ENCODE measurements at places on chromosomes 6 and 20.

DNA sequence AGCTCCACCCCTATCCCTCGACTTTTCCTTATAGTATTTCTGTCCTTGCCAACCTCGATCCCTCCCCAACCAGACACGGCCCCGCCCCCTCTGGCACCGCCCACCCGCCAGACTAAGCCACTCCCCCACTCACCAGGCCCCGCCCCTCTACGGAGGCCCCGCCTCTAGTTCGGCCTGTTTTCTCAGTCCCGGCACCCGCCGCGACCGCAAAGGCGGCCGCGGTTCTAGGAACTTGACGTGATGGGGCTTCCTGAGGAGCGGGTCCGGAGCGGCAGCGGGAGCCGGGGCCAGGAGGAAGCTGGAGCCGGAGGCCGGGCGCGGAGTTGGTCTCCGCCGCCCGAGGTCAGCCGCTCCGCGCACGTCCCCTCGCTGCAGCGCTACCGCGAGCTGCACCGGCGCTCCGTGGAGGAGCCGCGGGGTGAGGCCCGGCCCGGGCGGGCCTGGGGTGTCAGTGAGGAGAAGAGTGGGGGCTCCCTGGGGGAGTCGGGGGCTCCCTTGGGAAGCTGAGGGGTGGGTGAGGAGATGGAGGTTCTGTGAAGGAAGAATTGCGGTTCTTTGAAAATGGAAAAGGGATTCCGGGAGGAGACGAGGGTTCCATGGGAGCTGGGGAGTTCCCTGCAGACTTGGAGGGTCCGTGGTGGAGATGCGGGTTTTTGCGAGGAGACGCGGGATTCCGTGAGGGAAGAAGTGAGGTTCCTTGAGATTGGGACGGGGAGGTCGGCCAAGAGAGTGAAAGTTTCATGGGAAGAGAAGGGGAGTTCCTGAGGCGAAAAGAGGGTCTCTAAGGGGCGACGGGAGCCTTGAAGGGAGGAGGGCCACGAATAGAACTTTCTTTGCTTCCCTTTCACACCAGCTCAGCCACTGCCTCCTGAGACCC, at the start of gene ACSS2:
Gene ACSS2 (plus strand): TSS at position 207 of the 877 bp plus-strand sequence. CDS start 34 bp downstream, at position 241.
- peak; percentile 95 for DNase-seq

DNA sequence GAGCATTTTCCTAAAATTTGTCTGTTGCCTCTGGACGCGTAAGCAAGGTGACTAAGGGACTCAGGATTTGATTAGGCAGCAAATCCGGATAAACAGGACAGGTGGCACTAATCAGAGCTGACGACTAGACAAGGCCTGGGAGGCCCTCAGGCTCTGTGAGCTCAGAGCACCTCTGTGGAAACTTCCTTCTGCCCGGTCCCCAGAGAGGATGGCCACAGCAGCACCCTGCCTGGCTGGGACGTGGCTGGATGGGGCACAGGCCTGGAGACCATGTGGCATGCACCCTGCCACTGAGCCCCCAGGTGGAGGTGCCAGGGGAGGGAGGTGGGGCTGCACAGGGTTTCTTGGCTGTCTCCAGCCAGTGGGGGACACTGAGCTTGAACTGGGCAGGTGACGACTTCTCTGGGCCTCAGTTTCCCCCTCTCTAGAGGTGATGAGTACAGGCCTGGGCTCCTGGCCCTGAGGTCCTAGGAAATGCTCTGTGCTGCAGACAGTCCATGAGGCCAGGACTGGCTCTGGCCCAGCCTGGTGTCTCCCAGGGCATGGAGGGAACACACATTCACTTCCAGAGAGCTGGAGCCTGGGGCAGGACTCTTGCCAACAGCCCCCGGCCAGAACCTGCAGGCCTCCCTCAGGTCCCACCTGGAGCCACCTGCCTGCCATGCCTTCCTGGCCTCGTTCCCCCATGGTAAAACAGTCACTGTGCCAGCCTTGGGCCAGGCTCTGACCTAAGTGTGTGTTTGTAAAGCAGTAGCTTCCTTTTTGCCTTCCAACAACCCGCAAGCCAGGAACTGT, 39.6 kb upstream of the STX16 start:
- no peak for DNase-seq

- DNase-seq: no peak
Measured at GRCh38 chr20:58162986-58163385, 65.5 kb downstream of the ANKRD60 start.

DNA sequence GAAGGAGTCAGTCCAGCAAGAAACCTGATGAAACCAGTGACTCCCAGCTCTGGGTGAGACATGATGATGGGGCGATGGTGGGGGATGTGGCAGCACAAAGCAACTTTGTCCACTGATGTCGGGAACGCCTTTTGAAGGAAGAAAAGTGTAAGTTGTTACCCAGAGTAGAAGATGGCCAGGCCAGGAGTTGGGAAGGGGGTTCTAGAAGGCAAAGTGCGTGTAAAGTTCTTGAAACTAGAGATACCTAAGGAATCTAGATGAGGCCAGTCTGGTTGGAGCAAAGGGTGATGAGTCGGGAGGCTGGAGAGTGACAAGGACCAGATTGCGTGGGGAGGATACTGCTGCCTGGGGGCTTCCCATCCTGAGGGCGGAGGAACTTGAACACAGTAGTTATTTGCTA, 117.0 kb downstream of the PHACTR3 start:
- DNase-seq: no peak

DNA sequence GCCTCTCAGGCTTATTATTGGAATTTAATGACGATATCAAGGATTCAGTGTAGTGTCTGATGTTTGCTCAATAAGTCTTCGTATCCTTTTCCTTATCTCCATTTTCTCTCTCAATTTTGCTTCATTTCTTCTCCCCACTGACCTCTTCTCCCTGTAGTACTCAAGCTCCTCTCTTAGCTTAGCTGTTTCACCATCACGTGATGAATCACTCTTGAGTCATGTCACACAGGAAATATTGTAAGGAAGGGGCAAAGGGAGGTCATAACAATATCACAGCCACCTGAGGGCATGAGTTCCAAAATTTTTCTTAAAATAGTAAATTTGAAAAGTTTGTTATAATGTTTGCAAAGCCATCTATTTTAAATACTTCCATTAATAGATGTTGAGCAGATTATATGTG, 392.2 kb upstream of the MARCKS start:
- DNase-seq: no peak

DNA sequence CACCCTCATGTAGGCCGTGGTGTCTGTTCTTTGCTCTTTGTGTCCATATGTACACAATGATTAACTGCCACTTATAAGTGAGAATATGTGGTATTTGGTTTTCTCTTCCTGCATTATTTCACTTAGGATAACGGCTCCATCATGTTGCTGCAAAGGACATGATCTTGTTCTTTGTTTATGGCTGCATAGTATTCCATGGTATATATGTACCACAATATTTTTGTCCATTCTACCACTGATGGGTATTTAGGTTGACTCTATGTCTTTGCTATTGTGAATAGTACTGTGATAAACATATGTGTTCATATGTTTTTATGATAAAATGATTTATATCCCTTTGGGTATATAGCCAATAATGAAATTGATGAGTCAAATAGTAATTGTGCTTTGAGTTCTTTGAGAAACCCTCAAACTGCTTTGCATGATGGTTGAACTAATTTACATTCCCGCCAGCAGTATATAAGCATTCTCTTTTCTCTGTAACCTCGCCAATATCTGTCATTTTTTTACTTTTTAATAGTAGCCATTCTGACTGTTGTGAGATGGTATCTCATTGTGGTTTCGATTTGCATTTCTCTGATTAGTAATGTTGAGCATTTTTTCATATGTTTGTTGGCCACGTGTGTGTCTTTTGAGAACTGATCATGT, 174.4 kb upstream of the NT5E start:
- no peak for DNase-seq

- DNase-seq: no peak
Measured at GRCh38 chr6:105227295-105227767, 47.5 kb upstream of the POPDC3 start.

DNA sequence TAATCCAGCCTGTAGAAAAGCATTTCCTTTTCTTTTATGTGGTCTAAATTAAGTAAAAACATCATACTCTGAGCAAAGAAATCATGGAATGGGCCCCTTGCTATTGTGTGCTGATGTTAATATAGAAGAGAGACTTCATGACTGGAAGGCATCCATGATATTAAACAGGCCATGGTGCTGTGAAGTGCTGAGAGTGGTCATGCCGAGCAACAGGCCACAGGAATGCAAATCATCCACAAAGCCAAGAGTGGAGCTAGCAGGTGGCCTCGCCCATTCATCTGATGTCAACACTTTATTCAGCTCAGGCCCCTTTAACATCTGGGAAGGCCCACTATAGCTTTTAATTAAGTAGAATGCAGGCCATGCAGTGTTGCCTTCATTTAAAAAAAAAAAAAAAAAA, 115.2 kb upstream of the HMGCLL1 start:
- no peak for DNase-seq

DNA sequence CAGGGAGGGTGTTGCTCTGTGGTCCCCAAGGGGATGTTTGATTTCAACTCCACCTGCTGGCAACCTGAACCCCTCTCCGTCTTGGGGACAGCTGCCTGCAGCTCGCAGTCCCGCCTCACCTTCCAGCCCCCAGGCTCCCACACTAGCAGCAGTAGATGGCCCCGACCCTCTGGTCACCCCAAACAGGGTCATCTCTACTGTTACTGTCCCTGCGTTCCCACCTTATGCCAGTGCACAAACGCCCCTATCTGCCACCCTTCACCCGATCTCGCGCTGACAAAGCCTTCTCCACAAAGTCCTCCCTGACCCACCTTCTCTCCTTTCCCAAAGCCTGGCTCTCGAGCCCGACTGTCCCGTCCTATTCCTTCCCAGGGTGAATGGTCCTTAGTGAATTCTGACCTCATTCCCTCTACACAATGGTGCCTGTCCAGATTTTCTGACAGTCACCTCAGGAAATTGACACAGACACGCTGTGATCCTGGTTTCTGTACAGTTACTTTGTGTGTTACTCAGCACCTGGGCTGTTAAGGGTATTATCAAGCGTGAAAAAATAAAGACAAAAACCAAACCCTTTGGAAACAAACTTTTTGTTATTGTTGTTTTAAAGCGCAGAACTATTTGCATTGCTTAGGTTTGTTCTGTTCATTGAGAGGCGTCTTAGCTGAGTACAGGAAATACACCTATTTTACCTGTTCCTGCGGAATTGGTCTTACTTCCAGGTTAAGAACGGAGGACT, 728 bp downstream of the FUT9 start:
- DNase-seq: no peak

GRCh38 chr6:70413992-70414494, 735 bp downstream of the FAM135A start:
- DNase-seq: no peak

DNA sequence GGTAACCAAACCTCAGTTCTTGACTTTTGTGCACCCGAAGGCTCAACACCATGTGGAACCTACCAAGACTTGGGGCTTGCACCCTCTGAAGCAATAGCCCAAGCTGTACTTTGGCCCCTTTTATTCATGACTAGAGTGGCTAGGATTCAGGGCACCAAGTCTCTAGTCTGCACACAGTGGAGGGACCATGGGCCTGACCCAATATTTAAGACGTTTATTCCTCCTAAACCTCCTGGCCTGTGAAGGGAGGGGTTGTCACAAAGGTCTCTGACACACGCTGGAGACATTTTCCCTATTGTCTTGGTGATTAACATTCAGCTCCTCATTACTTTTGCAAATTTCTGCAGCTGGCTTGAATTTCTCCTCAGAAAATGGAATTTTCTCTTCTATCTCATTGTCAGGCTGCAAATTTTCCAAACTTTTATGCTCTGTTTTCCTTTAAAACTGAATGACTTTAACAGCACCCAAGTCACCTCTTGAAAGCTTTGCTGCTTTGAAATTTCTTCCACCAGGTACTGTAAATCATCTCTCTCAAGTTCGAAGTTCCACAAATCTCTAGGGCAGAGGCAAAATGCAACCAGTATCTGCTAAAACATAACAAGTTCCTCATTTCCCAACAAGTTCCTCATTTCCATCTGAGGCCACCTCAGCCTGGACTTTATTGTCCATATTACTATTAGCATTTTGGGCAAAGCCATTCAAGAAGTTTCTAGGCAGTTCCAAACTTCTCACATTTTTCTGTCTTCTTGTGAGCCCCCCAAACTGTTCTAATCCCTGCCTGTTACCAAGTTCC, 481.4 kb upstream of the BTBD3 start:
- DNase-seq: no peak

- DNase-seq: peak; percentile 52
Measured at GRCh38 chr20:50054626-50055511, 58.1 kb downstream of the UBE2V1 start.

DNA sequence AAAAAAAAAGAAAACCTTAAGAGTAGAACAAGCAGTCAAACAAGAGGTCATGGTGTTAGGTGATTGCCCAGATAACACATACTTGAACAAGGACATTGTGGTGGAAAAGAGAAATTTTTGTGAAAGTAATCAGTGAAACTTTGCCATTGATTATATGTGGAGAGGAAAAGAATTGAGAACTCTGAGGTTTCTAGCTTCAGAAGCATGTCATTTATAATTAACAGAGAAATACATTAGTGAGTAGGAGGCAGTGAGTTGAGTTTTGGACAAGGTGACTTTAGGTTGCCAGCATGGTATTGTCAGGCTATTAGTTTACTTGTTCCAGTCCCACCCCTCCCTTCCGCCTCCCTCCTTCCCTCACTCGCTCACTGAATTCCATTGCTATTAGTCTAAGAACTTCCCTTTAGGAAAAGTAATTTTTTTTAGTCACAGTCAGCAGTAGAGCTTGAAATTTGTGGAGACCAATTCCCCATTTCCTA, 17.2 kb downstream of the TAB2 start:
- DNase-seq: no peak

GRCh38 chr6:111205502-111205901, 118.2 kb downstream of the SLC16A10 start:
- no peak for DNase-seq

- DNase-seq: no peak
Measured at GRCh38 chr6:73182021-73182607, 43.2 kb downstream of the KHDC1L start.

DNA sequence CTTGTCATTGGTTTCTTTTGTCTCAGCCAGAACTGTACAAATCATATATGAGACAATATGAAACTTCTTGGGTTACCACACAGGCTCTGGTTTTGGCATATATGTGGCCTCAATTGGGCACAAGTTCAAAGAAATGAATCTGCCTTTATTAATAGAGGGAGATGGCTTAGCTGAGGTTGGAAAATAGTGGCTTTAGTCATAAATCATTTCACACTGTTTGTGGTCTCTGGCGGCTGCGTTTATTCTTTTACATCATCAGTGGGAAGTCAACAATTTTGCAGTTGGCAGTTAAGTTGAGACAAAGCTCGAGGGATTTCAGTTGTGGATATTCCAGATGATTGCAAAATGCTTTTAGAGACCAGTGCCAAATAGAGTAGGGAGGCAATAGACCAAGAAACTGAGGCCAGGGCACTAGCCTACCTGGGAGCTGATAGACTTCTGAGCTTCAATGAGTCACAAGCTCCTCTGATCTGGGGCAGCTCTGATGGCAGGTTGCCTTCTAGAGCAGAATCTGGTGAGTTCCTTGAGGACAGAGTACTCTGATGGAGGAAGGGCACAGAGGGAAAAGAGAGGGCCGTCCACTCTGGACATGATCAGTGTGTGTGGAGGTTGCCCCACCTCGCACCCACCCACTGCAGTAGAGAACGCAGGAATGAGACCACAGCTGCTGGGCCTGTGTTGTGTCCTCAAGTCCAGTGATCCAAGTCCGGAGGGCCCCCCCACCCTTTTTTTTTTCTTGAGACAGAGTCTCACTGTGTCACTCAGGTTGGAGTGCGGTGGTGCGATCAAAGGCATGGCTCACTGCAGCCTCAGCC, 73.5 kb downstream of the ARMC2 start:
- no peak for DNase-seq

Data from hindlimb muscle (tissue), 1 donor.